Cardiac muscle cell (in vitro differentiated cells and primary cell): ENCODE measurements at places on chromosomes 12 and 14. TPM values are rescaled to one million over a fixed set of nuclear protein-coding genes. Genes with fewer than 3 reads are reported as not detected.
A peak's percentile ranks its signal among the peaks of the same experiment; 100 is the strongest.

Gene DCN
- 0.92 and 1.5 TPM in 2 replicates for total RNA-seq

Gene MIP
- not detected in 2 replicates for total RNA-seq

Gene TAS2R9
- 0.21 and 1.8 TPM in 2 replicates for total RNA-seq

Gene OR11G2
- not detected in 2 replicates for total RNA-seq

Gene HRK
- total RNA-seq = 0.25 TPM in 1 of 2 replicates, not detected in the other

Gene KLHL33
- total RNA-seq = 0.18 TPM in 1 of 2 replicates, not detected in the other

Gene SLC10A1
- total RNA-seq = not detected in 2 replicates

Gene MMP14
- 24.6 and 48.1 TPM in 2 replicates for total RNA-seq

- DNase-seq = peak; percentile 71
Measured at GRCh38 chr12:2064071-2064507, 11.3 kb downstream of the CACNA1C start.

GRCh38 chr14:76509311-76509710, 133.4 kb downstream of the ESRRB start:
- no peak for DNase-seq

DNA sequence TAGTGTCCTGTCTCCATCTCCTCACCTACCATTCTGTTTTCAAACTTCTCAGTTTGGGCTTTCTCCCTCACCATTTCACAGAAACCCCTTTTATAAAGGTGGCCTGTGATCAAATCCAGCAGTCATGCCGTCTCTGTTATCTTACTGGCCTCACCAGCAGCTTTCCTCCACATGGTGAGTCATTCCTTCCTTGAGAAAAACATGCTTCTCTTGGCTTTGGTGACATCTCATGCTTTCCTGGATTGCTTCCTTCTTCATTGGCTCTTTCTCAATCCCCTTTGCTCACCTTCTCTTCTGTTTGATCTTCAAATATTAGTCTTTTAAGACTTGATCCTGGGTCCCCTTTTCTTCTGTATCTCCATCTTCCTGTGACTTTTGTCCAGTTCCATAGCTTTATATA, 164.9 kb downstream of the ANO4 start:
- no peak for DNase-seq

DNA sequence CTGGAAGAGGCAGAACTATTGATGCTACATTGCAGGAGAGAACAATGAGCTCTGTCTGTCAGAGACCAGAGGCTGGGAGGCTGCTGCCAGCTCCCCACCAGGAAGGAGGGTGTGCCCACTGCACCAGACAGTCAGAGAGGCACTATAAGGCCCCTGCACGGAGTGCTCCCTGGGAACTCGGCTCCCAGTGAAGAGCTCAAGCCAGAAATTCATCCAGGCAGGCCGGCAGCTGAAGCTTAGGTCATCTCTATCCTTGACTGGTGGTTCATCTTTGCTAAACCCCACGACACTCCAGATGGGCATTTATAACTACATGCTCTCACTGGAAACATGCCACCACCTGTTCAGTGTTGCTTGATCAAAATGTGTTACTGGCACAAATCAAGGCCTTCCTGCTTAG, 65.1 kb upstream of the GPATCH2L start:
- no peak for DNase-seq

DNA sequence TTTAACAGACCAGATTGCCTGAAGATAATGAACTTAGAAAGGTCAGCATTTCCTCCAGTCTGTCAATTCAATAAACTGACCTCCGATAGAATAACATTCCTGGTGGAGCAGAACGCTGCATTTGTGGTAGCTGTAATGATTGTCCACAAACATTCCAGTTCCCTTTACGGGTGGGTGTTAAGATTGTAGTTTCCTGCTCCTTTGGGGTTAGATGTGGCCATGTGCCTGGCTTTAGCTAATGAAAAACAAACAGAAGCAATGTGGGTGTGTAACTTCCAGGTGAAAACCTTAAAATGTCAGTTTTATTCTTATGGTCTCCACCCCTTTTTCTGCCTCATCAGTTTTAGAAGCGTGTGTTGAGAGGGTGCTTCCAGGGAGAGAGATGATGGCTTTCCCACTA, 217.3 kb upstream of the CRY1 start:
- no peak for DNase-seq

DNA sequence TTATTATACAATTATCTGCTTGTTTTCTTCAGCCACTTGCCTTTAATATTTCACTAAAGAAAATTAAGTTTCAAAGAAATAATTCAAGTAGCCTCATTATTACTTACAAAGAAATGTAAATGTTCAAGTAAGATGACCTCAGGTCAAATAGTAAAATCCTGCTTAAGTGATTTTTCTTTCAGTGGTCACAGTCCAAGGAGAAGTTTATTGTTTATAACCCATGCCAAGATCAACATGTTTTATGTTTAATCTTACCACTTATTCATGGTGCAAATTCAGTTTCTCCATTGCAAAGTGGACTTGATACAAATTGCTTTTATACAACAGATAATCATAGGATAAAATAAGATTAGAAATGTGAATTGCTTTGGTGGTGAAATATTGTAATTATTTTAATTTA, 370.2 kb upstream of the FLRT2 start:
- no peak for DNase-seq

- no peak for DNase-seq
Measured at GRCh38 chr12:98916106-98916505, 271.0 kb downstream of the APAF1 start.

DNA sequence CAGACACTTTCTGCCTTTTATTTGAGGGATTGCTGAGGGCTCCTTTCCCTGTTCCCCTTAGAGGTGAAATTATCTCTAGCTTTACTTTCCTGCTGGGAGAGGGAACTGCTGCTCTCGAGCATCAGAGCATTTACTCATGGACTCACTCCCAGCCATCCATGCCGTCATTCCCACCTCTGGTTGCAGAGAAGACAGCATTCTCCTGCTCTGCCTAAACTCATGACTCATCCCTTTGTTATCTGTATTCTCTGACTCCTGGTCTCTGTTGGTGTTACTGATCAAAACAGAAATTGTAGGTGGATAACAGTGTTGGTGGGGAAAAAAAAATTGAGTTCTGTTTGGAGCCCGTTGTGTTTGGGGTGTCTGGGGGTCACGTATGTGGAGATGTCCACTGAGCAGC, 159.3 kb downstream of the TTC8 start:
- DNase-seq = peak; percentile 86

- DNase-seq = no peak
Measured at GRCh38 chr14:21084998-21085853, 13.2 kb downstream of the ZNF219 start.

- no peak for DNase-seq
Measured at GRCh38 chr14:75486318-75486717, 36.0 kb upstream of the BATF start.

DNA sequence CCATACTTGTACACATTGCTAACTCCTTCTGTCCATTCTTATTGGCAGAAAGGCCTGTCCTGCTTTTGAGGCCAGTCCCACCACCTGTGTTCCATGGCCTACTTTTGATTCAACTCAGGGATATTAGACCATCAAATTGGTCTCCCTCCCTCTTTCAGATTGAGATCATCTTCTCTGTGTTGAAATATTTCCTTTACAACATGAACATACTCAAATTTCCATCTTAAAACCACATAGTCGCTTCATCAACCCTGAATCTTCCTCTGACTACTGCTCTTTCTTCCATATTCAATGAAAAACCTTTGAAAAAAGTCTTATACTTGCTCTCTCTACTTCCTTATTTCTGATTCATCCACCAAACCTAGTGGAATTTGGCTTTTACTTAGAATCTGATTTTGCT, 34.9 kb downstream of the TRMT5 start:
- DNase-seq = no peak

- DNase-seq = no peak
Measured at GRCh38 chr14:43625294-43625693, 881.8 kb downstream of the FSCB start.

DNA sequence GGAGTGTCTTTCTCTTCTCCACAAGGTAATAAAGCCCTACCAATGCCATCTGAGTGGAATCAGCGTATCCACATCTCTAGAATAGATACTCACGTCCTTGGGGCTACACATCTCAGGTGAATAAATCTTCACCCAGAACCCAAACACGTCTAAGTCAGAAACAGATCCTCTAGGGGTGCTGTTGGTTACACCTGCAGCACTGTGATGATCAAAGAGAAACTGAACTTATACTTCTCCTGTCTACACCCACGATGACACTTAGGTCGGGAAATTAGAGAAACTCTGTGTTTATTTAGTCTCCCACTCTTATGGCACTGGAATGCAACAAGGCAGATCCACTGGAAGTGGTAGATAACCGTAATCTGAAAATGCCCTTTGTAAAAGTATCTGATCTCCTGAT, 46.2 kb downstream of the WIF1 start:
- DNase-seq = no peak

DNA sequence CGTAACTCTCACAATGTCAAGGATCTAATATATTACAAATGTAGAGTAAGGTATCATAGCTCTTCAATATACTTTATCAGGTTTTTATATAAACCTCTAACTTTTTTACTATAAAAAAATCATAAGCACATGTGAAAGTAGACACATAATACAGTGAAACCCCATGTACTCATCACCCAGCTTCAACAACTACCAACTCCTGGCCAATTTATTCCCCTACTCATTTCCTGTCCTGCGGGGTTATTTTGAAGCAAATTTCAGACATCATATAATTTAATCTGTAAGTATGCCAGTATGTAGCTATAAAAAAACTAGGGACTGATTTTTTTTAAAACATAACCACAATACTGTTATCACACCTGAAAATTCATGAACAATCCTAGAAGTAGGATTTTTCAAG, 47.7 kb downstream of the NOPCHAP1 start:
- no peak for DNase-seq
